Testis (tissue), 5 donors: ENCODE measurements at places on chromosomes 1 and 21. TPM values are rescaled to one million over a fixed set of nuclear protein-coding genes. Genes with fewer than 3 reads are reported as not detected.

DNA sequence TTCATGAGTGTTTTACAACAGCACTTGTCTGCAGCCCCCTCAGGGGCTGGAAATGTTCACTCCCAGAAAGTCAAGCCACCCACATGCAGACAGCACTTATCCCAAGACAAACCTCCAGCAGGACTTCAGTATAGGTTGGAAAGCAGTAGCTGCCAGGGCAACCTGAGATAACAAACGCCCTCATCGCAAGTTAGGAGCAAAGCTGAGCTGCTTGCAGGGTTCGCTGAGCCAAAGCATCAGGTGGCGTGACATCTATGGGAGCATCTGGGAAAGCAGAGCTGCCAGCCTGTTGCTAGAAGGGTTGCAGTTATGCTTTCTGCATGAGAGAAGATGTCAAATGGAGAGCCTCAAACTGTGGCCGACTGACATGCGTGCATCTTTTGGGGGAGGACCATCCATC lies 4.2 kb upstream of the STXBP3 start:
- no peak for DNase-seq

DNA sequence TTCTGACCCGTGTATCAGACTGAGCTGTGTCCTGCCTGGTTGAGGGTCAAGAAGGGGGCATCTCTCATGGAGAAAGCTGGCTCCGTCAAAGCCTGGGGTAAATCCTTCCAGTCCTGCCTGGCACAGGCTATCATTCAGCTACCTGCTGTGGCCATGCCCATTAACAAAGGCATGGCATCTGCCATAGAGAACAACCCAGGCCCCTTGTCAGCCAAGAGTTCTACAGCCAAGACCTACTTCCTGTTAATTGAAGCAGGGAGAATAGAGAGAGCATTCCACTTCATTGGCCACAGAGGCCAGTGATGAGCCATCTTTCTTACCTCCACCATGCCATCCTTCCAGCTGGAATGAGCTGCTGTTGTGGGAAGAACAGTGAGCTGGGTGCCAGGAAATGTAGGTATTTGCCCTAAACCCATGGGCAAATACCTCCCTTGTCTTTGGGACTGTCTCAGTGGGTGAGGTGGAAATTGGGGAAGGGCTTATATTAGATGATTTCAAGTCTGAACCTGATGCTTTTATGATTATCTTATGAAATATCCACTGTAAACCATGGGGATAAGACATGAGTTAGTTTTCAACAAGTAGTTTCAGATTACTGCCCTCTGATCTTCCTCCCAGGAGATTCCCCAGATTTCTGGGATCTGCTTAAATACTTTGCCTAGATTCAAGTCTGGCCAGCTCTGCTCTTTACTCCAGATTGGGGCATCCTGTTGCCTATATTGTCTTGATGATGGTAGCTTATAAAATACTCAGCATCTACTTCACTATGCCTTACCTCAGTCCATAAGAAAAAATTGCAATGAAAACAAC lies 11.2 kb upstream of the KCNQ4 start:
- DNase-seq = no peak

- DNase-seq = no peak
These were observed 251.2 kb upstream of the VAMP3 start for GRCh38 chr1:7519861-7520395.

GRCh38 chr1:19156676-19157075 lies 53.4 kb downstream of the UBR4 start:
- DNase-seq = no peak

DNA sequence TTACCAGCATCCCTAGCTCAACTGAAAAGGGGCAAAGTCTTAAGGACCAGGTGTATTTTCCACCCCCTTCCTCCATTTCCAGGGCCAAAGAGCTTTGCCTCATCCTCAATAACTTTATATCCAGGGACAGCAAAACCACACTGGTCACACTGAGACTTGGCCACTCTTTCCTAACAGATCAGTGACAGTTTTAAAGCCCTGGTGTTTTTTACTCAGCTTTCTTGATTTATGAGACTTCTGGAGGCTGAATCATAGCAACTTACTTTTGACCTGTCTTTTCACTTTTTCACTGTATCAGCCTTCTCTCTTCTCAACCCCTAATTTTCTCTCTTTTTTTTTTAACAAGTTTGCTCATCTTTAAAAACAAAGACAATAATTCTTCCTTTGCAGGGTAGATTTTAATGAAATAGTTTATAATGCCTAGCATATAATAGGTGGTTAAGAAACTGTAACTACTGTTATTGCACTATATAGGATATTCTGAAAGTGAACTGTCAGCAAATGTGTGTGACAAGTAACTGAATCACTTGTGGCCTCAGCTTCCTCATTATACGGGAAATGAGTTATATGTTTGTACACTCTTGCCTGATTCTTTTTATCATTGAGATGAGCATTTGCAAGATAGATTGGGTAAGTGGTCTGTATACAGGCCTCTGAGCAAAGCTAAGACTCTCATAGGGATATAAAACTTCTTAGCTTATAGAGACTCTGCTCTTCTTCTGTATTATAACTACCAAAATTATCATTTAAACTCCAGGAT lies 19.7 kb upstream of the DYNLT5 start:
- no peak for DNase-seq

GRCh38 chr1:32215629-32216480 lies 6.3 kb downstream of the TMEM234 start:
- DNase-seq = peak; percentile 82

- DNase-seq = no peak
These were observed 383.2 kb downstream of the KIF26B start for GRCh38 chr1:245537992-245538391.

IGSF9 gene
- polyA plus RNA-seq = 7.9 TPM

CSF3R gene
- 3.8 TPM for polyA plus RNA-seq
